Activated CD4-positive, CD25-positive, alpha-beta regulatory T cell (primary cell): ENCODE measurements at places on chromosomes 3 and 15.

GRCh38 chr15:101568309-101568708 is 78.8 kb upstream of the PCSK6 start:
- no peak for DNase-seq

DNA sequence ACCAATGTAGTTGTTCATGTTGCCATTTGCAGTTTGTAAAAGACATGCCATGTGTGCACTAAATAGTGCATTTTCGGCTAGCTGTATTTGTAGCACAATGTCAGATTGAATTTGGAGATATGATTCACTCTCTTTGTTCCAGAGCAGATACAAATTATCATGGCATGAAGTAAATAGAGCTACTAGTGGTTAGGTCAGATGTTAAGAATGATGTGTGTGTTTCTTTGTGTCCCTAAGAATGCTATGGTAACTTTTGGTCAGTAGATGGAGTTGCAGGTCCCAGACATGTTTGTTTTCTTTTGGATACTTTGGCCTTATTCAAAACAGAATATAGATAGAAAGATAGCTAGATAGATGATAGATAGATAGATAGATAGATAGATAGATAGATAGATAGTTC is 595.8 kb downstream of the NLGN1 start:
- no peak for DNase-seq

GRCh38 chr3:132055872-132056271 is 21.1 kb upstream of the CPNE4 start:
- DNase-seq = no peak

- no peak for DNase-seq
These were observed 183.9 kb downstream of the SHQ1 start for GRCh38 chr3:72664184-72664975.

GRCh38 chr3:61701011-61701410 is 139.6 kb downstream of the PTPRG start:
- no peak for DNase-seq

DNA sequence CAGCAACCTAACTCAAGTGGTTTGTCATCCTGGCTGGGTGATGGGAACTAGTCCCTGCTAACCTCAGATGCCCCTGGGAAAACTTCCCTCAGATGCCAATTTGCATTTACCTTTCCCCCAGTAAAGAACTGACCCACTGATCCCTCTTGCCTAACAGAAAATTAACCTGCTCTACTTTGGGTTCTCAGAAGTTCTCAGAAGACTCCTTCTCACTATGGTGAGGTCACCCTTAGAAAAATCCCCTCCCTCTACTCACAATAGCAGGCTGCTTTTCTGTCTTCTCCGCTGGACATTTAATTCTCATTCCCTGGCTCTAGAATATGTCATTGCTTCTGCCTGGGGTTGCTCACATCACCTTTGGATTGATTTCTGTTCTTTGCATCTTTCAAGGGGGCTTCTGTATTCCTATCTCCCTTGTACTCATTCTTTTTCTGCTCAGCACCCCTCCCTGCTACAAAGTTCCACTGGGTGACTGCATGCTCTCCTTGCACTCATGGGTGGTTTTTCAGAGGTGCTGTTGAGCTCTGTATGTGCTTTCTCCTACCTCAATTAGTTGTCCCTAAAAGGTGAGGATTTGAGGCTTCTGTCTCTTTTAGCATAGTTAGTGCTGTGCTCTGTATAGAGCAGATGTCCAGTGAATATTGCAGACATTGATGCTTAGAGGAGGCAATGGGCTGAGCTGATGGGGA is 869 bp downstream of the PLA1A start:
- DNase-seq = no peak

- no peak for DNase-seq
These were observed 3.1 kb downstream of the DMXL2 start for GRCh38 chr15:51619331-51620035.

- DNase-seq = no peak
These were observed 24.9 kb upstream of the KBTBD12 start for GRCh38 chr3:127889976-127890650.

- DNase-seq = no peak
These were observed 36.2 kb downstream of the SLC6A11 start for GRCh38 chr3:10852066-10852808.

- DNase-seq = no peak
These were observed 116.9 kb downstream of the TP63 start for GRCh38 chr3:189748046-189748445.

- no peak for DNase-seq
These were observed 30.0 kb downstream of the FILIP1L start for GRCh38 chr3:100084100-100084806.

- no peak for DNase-seq
These were observed 138.9 kb upstream of the SGO1 start for GRCh38 chr3:20324664-20325478.

GRCh38 chr3:47688488-47688887 is 93.2 kb downstream of the SMARCC1 start:
- no peak for DNase-seq

- no peak for DNase-seq
These were observed 102.8 kb downstream of the XXYLT1 start for GRCh38 chr3:195168009-195168762.

DNA sequence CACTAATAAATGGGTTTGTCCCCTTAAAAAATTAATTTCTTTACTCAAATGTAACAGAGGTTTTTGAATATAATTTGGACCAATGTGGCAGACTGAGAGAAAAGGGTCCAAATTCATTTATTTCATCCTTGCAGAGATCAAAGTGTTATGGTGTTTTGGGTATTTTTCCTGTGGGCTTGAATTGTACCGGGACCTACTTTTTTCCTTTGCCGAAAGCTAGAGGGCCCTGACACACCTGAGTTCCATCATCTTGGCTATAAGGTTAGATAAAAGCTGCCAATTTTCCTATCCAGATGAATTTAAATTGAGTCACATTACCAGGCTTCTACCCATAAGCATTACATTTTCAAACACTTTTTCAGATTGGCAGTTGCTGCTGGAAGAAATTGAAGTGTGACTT is 908 bp downstream of the CCNB2 start:
- no peak for DNase-seq

DNA sequence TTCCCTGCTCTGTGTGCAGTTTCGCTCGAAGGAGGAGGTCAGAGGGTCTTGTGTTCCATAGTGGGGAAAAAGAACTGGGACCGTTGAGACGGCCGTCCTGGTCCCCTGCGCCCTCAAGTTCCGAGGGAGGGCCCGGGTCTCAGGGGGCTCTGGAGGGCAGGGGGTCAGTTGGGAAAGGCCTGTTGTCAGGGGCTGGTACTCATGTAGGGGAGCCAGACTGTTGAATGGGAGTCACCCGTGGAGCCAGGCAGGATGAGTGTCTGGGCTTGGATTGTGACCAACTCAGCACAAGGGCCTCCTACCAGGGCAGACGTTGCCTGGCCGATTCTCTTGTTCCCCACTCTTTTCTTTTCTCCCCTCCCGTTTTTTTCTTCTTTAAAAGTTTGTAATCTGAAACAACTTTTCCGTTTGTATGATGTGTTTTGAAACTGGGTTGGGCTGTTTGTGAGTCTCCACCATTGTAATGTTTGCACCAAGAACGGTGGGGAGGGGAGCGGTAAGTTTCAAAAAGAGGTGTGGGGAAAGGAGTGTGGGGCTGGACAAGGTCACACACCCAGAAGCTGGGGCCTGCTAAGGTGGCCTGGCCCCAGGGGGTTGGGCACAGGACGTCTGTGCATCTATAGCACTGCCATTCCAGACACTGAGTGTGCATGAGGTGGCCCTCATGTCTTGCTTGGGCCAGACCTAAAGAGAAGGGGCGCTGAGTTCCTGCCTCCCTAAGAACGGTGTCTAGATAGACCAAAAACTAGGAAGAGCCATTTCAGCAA is 1.1 kb downstream of the CMTM7 start:
- DNase-seq = no peak

DNA sequence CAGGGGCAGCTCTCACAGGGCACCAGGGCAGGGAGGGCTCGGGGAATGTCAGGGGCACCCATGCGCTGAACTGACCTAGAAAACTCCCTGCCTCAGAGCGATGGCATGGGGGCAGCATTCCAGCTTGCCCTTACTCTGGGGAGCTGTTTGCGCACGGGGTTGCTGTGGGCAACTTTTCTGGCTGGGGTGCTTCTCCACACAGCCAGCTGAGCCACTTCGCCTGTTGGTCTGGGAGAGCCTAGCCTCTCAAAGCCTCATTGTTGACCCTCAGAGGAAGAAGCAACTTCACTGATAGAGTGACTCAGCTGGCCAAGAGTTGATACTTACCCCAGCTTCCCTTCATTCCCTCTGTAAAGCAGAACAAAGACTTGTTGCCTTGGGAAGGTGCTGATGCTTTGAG is 42.6 kb upstream of the MRPS22 start:
- no peak for DNase-seq
